ENCODE measurements at places on chromosomes 13 and 19.

- DNase-seq = no peak
Observed at GRCh38 chr13:70893832-70894231, 785.6 kb upstream of the KLHL1 start.

GRCh38 chr13:41707194-41707821, 250.0 kb downstream of the RGCC start:
- no peak for DNase-seq

DNA sequence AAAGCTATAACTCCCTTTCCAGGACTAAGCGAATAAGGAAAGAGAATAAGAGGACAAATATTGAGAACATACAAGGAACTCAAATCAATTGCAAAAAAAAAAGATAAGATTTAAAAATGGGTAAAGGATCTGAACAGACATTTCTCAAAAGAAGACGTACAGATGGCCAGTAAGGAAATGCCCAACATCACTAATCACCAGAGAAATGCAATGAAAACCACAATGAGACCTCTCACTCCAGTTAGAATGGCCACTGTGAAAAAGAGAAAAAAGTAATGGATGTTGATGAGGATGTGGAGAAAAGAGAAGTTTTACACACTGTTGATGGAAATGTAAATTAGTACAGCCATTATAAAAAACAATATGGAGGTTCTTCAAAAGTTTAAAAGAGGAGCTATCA, 63.8 kb downstream of the VWA8 start:
- no peak for DNase-seq

- DNase-seq = no peak
Observed at GRCh38 chr13:40176242-40176641, 490.2 kb downstream of the FOXO1 start.

DNA sequence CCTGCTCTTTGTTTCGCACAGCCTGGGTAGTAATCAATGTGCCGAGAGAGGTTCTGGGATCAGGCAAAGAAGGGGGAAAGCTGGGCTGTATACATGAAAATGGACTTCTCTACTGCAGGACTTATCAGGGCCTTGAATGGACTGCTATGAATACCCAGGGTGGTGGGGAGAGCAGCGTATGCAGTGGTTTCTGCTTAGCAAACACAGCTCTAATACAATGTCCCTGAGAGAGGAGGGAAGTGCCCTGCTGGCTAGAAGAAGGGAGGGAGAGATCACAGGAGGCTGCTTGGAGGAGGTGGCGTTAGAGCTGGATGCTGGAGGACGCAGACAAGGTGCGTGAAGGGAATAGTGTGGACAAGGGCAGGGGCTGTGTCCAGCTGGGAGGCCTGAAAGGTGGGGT, 116.1 kb downstream of the PTPRS start:
- no peak for DNase-seq
